ENCODE measurements at places on chromosomes 12 and 14.

GRCh38 chr12:122413516-122414404 lies 8.7 kb downstream of the CLIP1 start:
- no peak for DNase-seq

DNA sequence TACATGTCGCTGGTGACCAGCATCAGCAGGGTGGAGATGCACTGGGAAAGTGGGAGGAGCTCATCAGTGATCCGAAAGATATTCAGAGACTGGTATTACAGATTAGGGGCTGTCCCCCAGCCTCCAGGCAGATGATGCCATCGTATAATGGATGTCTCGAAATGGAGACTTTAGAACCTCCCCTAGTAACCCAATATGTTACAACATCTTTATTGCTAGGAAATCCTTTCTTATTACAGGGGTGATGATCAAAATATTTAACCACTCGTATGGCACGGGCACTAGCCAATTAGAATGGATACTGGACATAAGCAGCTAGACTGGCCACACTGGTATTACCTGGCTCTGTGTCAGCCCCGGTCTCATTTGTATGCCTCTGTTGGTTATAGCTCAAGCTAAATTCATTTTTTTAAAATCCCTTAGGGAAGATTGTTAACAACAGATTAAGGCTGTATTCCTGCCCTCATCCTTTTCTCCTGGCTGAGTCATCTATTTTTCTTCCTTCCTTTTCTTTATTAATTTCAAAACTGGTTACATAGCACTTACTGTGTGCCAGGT lies 10.8 kb upstream of the CEBPE start:
- no peak for DNase-seq

GRCh38 chr12:19008102-19008501 lies 121.4 kb upstream of the PLEKHA5 start:
- no peak for DNase-seq

GRCh38 chr12:79933532-79934264 lies 1.2 kb downstream of the PPP1R12A start:
- no peak for DNase-seq

- DNase-seq = no peak
Observed at GRCh38 chr12:57367121-57367520, 63.7 kb downstream of the R3HDM2 start.

All from activated gamma-delta T cell (primary cell).